ENCODE measurements at places on chromosomes 1 and 21.

DNA sequence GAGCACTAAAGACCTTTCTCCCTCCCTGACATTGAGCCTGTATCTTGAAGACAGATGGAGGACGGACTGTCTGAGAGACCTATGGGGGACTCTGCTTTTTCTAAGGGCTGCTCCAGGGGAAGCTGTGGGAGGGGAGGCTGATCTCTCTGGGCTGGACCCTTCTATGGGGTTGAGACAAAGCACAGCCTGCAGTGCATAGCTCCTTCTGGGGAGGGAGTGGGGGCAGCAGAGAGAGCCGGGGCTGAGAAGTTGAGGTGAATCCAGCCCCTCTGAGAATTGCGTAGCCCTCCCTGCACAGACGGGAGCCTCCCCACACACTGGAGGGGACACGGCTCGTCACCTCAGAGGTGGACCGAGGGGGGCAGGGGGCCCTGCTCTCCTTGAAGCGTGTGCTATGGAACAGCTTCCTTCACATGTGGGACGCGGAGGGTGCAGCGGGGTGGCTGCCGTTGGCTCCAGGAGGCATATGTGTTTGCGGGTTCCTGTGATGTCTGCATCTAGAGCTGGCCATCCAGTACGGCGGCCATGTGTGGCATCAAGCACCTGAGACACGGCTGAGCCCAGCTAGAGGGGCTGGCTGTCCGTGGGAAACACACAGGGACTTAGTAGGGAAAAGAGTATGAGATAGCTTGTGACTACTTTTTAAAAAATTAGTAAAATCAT is 299.1 kb downstream of the CAMTA1 start:
- H3K4me1 ChIP-seq: no peaks in the 10 kb centered on the region
- H3K27me3 ChIP-seq: no peaks in the 10 kb centered on the region
- no peak for DNase-seq

DNA sequence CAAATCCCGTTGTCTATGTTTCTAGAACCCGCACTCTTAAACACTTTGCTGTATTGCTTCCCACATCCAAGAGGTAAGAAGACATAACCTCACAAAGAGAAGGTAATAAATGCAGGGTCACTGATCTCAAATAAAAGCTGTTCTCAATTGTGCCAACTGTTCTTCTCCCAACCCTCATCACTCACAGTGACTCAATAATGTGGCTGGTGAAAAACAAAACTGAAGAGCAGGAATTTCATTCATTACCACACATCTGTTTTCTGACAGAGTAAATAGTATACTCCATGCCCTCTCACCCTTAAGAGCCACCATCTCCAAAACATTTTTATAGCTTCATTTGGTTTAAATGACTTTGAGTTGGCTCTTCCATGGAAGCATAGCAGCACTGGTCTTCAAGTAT is 6.2 kb upstream of the ERICH3 start:
- H3K4me3 ChIP-seq: no peak overlapping the region
- no peak for DNase-seq
- H3K4me1 ChIP-seq: no peaks in the 10 kb centered on the region
- H3K27ac ChIP-seq: no peak overlapping the region
- H3K27me3 ChIP-seq: no peaks in the 10 kb centered on the region

DNA sequence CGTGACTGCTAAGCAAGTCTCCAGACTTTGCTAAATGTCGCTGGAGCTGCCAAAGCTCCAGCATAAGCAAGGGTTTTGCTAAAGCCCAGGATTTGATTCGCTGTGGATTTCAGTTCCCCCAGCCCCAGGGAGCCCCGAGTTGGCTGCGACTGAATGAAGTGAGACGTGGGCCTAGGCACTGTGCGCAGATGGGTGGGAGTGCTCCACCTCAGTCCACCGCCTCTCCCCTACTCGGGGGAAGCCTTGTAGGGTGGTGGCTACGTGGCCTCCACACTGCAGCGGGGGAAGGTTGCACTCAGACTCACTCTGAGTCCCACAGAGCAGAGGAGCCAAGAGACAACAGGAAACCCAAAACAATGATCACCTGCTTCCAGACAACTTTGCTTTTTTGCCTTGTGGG is 397.8 kb upstream of the VAMP3 start:
- no peaks in the 10 kb centered on the region for H3K36me3 ChIP-seq
- no peaks in the 10 kb centered on the region for H3K27me3 ChIP-seq
- H3K27ac ChIP-seq: no peak overlapping the region

DNA sequence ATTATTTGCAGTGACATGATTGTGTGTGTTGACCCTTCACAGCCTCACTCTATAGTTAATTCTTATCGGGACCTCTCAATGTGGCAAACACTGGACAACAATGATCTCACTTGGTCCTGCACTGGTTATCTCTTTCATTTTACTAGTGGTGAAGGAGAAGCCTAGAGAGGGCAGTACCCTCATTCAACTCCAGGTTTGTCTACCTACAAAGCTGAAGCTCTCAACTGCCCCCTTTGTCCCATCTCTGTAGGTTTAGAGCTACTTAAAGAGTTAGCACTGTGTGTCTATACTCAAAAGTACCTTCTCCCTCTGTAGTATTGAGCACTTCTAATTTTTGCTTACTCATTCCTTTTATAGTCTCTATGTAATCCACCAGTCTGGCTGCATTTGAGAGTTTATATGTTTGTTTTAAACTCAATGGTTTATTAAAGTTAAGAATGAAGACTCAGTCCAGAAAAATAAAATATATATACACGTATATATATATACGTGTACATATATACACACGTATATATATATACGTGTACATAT is 40.9 kb upstream of the BCL9 start:
- H3K27ac ChIP-seq: no peak overlapping the region
- H3K27me3 ChIP-seq: no peaks in the 10 kb centered on the region
- no peak for DNase-seq

- H3K4me1 ChIP-seq: peaks cover 5% of the 10 kb centered on the region
- no peaks in the 10 kb centered on the region for H3K36me3 ChIP-seq
- DNase-seq: no peak
- H3K4me3 ChIP-seq: no peak overlapping the region
- H3K27ac ChIP-seq: no peak overlapping the region
Measured at GRCh38 chr1:54975356-54976108, 4.9 kb upstream of the TMEM61 start.

GRCh38 chr1:198220428-198220827 is 63.6 kb downstream of the NEK7 start:
- no peak overlapping the region for H3K27ac ChIP-seq
- H3K36me3 ChIP-seq: no peaks in the 10 kb centered on the region
- H3K27me3 ChIP-seq: no peaks in the 10 kb centered on the region

DNA sequence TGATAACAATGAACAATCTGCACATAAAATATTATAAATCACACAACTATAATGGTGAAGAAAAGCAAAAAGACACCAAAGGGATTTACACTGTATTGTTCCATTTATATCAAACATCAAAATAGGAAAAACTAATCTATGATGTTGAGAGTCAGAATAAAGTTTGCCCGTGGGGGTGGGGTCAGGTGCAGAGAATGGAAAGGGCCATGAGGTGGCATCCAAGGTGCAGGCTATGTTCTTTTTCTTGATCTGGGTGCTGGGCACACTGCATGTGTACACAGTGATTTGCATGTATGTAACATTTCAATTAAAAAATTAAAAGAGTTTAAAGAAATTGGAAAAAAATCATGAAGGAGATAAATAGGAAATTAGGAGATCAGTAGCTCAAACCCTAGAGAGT is 127.3 kb downstream of the DSCAM start:
- no peaks in the 10 kb centered on the region for H3K27me3 ChIP-seq
- H3K4me3 ChIP-seq: no peak overlapping the region
- no peaks in the 10 kb centered on the region for H3K4me1 ChIP-seq
- no peak for DNase-seq

GRCh38 chr1:14741532-14741931 is 143.0 kb downstream of the KAZN start:
- no peak overlapping the region for H3K4me3 ChIP-seq
- no peaks in the 10 kb centered on the region for H3K27me3 ChIP-seq
- H3K27ac ChIP-seq: no peak overlapping the region
- no peak for DNase-seq
- peaks cover 49% of the 10 kb centered on the region for H3K36me3 ChIP-seq

DNA sequence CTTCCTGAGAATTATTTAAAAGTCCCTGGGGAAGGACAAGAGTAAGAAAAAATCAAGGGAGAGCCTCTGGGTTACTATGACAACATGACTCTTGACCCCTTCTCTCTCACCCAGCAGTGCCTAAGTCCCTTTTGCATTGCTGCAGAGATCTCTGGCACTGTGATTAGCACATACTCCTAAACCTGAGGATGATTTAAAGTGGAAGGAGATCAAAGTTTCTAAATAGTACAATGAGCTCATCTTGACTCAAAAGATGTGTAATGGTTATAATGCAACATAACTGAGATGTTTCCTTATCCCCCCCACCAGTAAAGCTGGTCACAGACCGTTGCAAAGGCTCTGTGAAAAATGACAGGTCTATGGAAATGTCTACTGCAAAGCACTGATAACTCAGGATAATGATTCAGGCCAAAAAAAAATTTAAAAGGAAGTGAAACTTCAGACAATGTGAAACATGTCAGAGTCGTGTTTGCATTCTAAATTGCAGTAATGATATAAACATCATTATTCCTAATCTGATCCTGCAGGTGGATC is 519.2 kb downstream of the KIF26B start:
- no peaks in the 10 kb centered on the region for H3K27me3 ChIP-seq
- peaks cover 3% of the 10 kb centered on the region for H3K4me1 ChIP-seq
- H3K4me3 ChIP-seq: no peak overlapping the region

DNA sequence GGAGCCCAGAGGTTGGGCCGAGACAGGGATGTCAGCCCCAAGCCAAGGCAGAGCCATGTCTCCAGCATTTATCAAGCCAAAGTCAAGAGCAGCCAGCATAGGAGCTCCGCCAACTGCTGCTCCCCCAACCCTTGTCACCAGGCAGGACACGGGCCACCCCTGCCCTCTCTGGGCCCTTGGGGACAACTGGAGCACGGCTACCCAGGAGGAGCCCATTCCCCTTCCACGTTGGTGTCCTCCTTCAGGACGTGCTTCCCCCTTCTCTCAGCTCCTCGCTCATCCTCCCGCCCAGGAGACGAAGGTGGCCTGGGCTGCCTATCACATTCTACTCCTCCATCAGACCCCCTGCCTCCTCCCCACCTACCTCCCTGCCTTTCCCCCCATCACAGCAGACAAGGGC is 19.9 kb upstream of the PEF1 start:
- H3K36me3 ChIP-seq: no peaks in the 10 kb centered on the region
- no peaks in the 10 kb centered on the region for H3K27me3 ChIP-seq
- H3K4me1 ChIP-seq: no peaks in the 10 kb centered on the region
- DNase-seq: no peak
- H3K4me3 ChIP-seq: no peak overlapping the region

DNA sequence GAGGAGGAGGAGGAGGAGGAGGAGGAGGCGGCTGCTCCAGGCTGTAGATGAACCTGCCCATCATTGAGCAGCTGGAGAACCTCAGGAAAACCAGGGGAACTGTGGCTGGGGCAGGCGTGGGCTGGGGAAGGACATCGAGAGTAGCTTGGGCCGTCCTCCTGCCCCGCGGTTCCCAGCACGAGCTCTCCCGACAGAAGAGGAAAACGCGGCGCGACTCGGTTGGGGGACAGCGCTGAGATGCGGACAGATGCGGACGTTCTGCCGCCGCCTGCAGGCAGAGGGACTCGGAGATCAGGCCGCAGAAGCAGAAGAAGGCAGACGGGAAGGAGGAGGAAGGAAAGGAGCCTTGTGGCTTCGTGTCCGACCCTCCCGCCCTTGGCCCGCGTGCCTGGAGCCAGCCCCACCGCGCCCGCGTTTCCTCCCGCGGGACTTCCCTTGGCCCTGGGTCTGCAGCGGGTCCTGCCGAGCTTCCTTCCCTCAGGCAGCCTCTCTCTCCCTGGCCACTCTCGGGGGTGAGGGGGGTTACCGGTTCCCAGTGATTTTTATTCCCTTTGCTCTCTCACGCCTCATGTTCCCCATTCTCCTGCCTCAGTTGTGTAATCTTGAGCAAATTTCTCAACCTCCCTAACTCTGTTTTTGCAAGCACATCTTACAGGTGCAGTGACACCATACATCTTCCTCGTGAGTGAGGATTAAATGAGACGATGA is 1.7 kb upstream of the TNFRSF9 start:
- no peaks in the 10 kb centered on the region for H3K36me3 ChIP-seq
- no peak overlapping the region for H3K27ac ChIP-seq
- peaks cover 27% of the 10 kb centered on the region for H3K27me3 ChIP-seq
- H3K4me3 ChIP-seq: no peak overlapping the region
- peak; percentile 33 for DNase-seq

DNA sequence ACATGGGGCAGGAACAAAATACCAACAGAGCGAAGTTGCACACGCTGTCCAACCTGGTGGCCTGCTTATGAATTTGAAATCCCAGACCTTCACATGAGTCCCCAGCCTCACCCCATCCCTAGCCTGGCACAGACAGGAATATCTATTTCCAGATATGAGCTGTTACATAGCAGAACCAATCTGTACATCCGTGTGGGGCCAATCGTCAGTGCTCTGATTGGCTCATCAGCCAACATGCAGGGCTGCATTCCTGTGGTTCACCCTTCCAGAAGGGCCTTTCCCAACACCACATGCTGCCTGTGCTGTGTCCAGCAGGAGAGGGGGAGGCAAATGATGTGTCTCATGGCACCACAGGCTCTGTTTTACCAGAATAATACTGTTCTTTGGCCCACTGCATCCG is 31.3 kb downstream of the CCN1 start:
- no peak overlapping the region for H3K4me3 ChIP-seq
- H3K36me3 ChIP-seq: no peaks in the 10 kb centered on the region
- H3K27ac ChIP-seq: no peak overlapping the region
- no peak for DNase-seq
- H3K27me3 ChIP-seq: no peaks in the 10 kb centered on the region
- peaks cover 13% of the 10 kb centered on the region for H3K4me1 ChIP-seq

DNA sequence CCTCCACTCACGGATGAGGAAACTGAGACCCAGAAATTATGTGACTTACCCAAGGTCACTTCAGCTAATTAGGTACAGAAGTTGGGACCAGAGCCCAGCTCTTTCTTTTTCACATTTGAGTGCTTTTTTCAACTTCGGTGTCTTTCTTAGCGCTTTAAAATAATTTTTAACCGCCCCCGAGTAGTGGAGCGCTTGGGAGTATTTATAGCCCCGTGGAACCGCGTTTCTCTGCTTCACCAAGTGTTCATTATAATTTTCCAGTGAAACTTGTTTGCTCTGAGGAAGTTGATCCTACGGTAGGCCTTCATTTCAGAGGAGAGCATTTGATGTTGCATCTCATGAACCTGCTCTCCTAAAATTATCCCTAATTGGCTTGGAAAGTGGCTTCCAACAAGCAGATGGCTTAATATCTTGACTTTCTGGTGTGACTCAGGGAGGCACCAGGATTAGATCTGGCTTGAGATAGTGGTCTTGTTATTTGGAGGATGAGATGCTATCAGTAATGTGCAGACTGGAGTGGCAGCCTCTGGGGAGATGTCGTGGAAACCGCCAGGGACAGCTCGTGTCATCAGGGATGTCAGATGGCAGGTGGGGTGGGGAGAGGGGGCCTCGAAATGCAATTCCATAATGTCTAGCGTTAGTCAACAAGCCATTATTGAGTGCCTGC is 321.3 kb downstream of the CAMTA1 start:
- H3K4me1 ChIP-seq: peaks cover 10% of the 10 kb centered on the region
- no peak for DNase-seq
- no peak overlapping the region for H3K4me3 ChIP-seq
- no peaks in the 10 kb centered on the region for H3K36me3 ChIP-seq

DNA sequence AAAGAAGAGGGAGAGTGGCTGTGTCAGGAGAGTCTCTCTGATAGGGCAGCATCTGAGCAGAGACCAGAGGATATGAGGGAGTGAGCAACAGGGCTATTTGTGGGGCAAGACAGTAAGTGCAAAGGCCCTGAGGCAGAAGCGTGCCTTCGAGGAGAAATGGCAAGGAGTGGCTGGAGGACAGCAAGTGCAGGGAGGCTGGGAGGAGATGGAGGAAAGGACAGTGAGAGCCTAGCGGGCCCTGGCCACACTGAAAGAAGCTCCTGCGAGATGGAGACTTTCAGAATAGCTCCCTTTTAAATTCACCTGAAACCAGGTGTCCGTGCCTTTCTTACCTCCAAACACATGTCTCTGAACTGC is 25.2 kb downstream of the EXOC8 start:
- no peak overlapping the region for H3K27ac ChIP-seq
- H3K4me1 ChIP-seq: no peaks in the 10 kb centered on the region
- no peak overlapping the region for H3K4me3 ChIP-seq
- DNase-seq: no peak
